ENCODE measurements at places on chromosomes 1 and 21.

DNA sequence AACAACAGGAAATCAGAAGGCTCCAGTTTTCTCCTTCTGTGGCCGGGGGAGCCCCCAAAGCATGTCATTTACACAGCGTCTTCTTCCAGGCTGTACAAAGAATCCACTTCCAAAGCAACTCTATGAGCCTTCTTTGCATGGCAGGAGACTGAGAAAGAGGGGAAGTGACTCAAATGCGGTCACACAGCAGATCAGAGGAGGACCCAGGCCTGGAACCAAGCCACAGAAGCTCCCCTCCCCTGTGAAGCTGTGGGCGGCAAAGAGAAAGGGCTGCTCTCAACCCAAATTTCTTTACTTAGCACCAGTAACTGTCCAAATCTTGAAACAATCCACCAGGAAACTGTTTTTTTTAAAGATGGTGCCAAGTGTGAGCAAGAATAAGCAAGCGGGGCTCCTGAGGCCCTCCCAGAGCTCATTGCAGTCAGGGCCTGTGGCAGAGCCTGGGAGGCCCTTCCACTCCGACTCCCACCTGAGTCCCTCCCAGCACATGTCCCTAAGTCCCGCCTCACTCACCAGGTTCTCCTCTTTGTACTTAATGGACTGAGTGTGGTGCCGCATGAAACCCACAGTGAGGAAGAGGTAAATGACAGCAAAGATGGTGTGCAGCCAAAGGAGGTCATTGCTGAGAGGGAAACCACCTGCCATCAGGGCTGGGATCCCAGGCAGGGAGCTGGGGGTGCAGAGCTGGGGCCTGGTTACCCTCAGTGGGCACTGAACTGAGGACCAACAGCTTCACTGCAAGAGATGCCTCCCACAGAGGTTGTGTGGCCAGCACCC lies 15.9 kb downstream of the TMEM63A start:
- peak; percentile 80 for DNase-seq

DNA sequence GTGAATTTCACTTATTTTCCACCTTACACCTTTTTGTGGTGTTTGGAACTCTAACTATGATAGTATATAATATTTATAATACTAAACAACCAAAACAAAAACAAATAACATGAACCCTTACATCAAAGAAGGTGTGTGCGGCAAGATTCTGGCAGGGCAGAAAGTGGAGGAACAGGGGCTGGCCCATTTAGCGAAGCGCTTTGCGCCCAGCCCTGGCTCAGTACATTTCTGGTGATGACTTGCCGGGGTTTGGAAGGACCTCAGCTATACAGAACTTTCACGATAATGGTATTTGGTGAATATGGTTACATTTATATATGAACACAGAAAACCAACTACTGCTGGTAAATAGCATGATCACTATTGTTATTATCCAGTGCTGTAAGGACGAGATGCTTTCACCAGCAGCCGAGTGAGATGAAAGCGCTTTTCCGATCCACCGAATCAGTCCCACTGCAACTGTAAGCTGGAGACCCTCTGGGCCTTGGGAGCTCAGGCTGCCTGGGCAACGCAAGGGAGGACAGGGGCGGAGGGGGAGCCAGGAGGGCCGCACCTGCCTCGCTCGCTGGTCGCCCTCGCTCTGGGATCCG lies 63.9 kb downstream of the CD247 start:
- peak; percentile 29 for DNase-seq

- no peak for DNase-seq
These were observed 57.4 kb downstream of the COL6A1 start for GRCh38 chr21:46038871-46039397.

DNA sequence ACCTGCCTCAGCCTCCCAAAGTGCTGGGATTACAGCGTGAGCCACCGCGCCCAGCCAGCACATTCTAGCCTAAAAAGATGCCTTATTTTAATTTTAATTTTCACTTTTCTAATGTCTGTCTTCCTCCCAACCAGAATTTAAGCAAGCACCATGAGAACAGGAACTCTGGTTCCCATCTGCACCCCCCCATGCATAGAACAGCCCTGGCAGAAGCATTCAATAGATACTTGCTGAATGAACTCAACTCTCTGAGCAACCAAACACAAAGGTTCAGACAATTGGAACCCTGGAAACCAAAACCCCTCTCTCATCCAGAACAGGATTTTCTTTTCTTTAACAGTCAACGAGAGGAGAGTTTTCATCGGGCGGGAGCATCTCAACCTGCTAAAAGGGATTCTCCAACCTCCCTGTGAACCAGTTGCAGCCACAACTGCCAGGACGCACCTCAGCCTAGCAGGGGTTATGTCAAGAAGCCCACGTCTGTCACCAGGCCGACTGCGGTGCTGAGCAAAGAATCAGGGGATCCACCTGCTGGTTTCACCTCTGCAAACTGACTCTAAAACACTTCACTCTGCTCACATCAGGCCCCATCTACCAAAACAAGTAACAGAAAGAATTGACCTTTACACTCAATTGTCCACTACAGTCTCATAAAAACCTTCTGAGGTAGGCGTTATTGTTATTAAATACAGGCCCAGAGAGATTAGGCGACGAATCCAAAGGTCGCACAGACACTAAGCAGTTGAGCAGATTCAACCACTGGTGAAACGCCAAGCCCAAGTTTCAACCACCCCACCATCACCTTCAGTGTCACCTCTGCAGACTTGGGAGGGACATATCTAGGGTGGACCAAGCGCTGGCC lies 1.7 kb downstream of the KIAA2013 start:
- DNase-seq = peak; percentile 16

- no peak for DNase-seq
These were observed 44.6 kb downstream of the ZSCAN20 start for GRCh38 chr1:33516891-33517567.

Measured in activated naive CD4-positive, alpha-beta T cell treated with Interleukin-2 at 50 U/mL for 16 hours (primary cell).